ENCODE measurements at places on chromosomes 3 and 15.

DNA sequence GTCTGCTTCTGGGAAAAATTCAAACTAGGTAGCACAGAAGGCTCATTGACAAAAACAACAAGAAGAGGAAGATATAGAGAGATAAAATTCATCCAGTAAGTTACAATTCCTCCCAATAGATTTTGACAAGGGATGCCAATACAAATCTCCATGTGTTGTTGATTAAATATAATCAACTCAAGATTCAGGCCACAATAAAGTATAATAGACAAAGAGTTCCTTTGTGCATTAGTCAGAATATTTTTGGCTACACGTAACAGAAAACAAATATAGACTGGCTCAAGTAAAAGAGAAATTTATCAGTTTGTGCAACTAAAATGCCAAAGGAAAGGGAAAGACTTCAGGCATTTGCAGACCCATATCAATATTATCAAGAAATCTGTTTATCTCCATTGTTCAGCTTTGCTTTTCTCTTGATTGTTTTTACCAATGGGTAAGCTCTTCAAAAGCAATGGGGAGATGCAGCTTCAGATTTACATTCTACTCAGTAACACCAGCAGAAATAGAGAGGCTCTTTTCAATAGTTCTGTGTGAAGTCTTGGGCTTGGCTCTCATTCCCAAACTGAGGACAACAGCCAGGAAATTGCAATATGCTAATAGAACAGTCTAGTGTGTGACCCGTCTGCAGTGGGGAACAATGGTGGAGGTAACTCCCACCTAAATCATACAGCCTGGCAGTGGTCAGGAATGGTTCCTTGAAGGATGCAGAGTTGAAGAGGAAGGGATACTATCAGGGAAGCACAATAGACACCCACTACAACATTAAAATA is 77.6 kb upstream of the PROK2 start:
- no peak for DNase-seq

DNA sequence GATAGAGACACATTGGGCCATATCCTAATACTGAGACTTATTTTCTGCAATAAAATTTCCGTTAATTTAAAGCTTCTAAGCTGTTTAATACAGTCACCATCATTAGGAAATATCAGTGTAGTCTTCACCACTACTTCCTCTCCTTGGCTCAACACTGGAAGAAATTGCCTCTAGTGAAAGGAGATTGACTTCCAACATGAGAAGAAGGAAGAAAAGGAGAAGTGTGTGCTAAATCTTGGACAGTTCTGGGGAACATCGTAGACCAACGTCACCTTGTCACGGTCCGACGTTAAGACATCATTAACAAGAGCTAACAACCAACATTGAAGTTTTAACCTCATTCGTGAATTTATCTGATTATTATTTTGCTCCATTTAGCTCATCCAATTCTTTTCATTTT is 987.0 kb upstream of the CFAP20DC start:
- no peak for DNase-seq

- DNase-seq = no peak
Observed at GRCh38 chr3:53382106-53382505, 34.8 kb upstream of the DCP1A start.

GRCh38 chr15:37014566-37014965 is 85.8 kb downstream of the MEIS2 start:
- no peak for DNase-seq

GRCh38 chr3:126978291-126978690 is 4.6 kb upstream of the PLXNA1 start:
- no peak for DNase-seq

- DNase-seq = no peak
Observed at GRCh38 chr3:89628856-89629670, 521.6 kb downstream of the EPHA3 start.

- DNase-seq = no peak
Observed at GRCh38 chr3:104279617-104280016, 1087.1 kb upstream of the ALCAM start.

DNA sequence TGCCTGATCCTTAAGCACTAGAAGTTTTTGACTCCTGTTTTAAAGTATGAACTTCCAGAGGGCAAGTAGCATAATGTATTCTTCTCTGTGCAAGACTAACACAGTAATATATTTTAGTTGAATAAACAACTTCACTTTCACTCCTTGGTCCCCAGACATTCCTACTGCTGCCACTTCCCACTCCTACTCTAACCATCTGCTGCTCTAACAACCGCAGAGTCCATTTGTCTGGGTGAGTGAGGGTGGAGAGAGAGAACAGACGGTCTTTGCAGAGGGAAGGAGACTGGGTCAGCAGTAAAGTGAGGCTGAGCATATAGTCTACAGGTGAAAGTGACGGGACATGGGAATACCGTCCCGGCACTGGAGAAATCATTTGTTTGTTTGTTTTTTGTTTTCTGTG is 301.0 kb upstream of the SLCO3A1 start:
- DNase-seq = no peak

DNA sequence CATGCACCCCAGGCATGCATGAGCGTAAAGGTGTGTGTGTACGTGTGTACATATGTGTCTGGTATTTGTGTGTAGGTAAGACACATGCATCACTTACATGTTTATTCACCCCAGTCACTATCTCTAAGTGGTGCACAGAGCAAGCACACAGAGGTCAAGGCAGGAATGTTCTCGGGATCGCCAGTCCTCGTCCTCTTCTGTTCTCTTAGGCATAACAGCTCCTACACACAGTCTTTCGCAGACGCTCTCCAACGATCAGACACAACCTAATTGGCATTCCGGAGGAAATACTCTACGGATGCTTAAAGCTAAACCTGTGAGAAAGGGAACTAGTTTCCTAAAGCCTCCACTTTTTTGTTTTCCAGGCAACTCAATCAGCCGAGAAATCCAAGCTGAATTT is 95.9 kb downstream of the ADAMTS17 start:
- DNase-seq = no peak

All from T1000 (cell line).